Renal cortical epithelial cell (primary cell): ENCODE measurements at places on chromosomes 6 and 20. TPM values are rescaled to one million over a fixed set of nuclear protein-coding genes. Genes with fewer than 3 reads are reported as not detected.

Gene LZTS3
- 21.7 and 23.5 TPM in 2 replicates for total RNA-seq

Gene OR2H1
- total RNA-seq, result not detected in 2 replicates

Gene CDH26
- total RNA-seq, result 0.15 TPM in 1 of 2 replicates, not detected in the other

Gene KCNG1
- 0.25 and 0.69 TPM in 2 replicates for total RNA-seq

Gene VGLL2
- 0.17 TPM in 1 of 2 replicates, not detected in the other for total RNA-seq

Gene ARMC2
- total RNA-seq, result 2.6 and 4.8 TPM in 2 replicates

Gene MAP7
- total RNA-seq, result 21.5 and 28.5 TPM in 2 replicates

Gene TCF21
- total RNA-seq, result not detected in 2 replicates

Gene AVP
- total RNA-seq, result not detected in 2 replicates

Gene SLC17A2
- total RNA-seq, result 0.30 TPM in 1 of 2 replicates, not detected in the other

Gene GGTLC1
- total RNA-seq, result not detected in 2 replicates

Gene BMP5
- not detected in 2 replicates for total RNA-seq

- DNase-seq, result no peak
These were observed 222.9 kb downstream of the EPHA7 start for GRCh38 chr6:93196406-93196970.

GRCh38 chr6:134936931-134937330 lies 13.0 kb downstream of the ALDH8A1 start:
- DNase-seq, result peak; percentile 84

DNA sequence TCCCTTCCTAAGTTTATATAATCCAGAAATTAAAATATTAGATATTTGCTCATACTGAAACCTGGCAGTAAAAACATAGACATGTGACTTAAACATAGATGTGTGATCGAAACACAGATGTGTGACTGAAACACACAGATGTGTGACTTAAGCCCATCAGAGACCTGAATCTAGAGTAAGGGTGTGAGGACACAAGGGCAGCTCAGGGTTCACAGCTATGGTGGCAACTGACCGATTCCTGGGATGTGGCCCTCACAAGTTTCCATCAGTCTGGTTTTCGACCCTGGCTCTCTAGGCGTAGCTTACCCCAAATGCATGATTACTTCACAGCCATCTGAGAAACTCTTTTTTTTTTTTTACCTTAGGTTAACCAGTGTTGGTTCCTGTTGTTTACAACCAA lies 137.0 kb downstream of the NRN1 start:
- DNase-seq, result no peak

GRCh38 chr6:169789944-169790927 lies 38.8 kb downstream of the ERMARD start:
- peak; percentile 41 for DNase-seq

DNA sequence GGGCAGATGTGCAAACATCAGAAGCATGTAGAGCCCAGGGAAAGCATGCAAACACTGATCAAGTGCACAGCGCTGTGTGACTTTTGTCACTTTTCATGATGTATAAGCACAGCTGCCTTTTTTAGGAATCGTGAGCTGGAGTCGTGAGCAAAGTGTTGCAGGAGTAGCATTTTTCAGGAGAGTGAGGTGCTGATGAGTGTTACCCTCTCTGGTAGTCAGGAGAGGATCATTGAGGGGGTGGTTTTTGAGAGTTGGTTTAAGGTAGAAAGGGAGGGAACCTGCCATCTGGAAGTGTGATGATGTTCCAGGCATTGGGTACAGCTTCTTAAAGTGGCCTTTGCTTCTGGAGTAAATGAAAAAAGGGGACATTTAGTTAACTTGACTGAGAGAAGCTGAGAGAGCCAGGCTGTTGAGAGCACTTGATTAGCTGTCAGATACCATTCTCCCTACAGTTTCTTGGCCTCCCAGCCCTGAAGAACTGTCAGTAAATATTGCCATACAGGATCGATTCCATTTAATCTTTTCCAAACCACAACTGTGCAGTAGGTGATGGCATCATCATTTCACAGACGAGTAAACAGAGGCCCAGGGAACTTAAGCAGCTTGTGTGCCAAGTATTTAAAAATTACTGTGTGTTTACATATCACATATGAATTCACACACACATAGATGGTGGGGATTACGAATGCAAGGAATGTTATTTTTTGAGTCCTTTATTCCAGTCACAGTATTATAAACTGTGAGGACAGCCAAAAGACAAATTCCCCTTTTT lies 28.9 kb downstream of the TPD52L1 start:
- DNase-seq, result no peak

- DNase-seq, result no peak
These were observed 75.7 kb upstream of the BHLHE23 start for GRCh38 chr20:63082308-63082938.

DNA sequence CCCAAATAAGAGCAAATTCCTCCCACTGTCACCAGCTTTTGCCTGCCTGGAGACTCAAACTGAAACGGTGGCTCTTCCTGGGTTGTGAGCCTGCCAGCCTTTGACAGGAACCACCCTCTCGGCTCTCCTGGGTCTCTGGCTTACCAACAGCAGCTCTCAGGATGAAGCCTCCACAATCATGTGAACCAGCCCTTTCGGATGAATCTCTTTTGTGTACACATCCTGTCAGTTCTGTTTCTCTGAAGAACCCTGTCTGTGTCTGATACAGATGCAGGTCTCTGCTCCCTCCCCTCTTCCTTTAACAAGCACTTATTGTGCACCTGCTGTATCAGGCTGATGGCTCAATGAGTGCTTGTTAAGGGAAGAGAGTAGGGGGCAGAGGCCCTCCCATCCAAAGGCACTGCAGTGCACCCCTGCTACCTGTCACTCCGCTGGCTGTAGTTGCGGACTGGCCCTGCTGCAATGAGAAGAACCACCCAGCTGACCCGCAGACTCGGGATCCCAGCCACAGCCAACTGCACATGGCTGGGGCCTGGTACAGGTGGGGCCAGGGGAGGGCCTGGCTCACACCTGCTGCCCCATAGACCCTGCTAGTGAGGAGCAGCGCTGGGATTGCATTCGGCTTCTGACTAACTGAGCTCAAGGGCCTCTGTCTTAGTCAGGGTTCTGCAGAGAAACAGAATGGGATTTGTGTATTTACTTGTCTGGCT lies 120.1 kb upstream of the PMEPA1 start:
- DNase-seq, result no peak

DNA sequence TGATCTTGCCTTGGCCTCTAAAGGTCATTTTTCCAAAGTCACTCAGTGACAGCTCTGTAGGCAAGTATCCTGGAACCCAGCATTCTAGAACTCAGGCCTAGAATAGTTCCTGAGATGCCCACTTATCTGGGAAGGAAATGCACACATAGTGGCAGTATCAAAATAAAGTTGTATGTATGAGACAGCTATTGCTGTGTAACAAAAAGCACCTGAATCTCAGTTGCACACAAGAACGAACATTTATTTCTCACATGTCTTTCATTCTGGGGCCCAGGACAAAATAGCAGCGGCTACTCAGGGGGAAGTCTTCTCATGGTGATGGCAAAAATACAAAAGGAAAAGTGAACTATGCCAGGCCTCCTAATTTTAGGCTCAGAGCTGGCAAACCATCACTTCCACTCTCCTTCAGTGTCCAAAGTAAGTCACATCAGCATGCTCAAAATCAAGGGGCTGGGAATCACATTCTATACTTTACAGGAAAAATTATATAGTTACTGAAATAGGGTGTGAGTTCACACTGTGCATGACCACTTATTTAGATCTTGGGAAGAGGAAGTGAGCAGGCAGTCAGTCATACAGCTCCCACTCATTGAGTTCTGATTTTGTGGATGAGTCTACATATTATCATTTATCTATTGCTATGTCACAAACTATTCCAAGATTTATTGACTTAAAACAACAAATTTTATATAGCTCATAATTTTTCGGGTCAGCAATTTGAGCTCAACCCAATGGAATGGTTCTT lies 133.7 kb upstream of the RIN2 start:
- DNase-seq, result no peak

DNA sequence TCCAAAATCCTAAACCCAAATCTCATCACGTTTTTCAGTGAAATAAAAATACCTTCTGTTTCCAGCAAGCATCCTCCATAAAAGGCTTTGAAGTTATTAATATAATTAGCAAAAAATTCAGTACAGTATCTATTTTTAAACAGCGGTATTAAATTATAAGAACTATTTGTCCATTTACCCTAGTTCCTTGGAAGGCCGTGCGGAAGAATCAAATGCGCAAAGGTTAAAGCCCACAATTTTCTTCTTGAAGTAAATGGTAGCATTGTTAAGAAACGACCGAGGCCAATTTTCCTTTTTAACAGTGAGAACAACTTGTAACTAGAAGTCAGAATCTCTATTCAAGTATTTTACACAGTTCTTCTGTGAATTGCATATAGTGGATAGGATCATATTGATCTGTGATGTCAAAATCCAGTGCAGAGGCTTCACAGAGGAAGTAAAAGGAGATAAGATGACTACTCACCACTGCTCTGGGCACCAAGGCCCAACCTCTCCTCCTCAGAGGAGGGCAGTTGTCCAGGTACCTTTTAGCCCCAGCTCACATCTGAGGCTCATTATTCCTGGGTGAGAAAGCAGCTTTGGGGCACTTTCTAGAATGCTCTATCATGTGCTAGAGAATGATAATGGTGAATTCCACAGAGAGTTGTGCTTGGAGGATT lies 36.3 kb downstream of the TNFAIP3 start:
- DNase-seq, result no peak

DNA sequence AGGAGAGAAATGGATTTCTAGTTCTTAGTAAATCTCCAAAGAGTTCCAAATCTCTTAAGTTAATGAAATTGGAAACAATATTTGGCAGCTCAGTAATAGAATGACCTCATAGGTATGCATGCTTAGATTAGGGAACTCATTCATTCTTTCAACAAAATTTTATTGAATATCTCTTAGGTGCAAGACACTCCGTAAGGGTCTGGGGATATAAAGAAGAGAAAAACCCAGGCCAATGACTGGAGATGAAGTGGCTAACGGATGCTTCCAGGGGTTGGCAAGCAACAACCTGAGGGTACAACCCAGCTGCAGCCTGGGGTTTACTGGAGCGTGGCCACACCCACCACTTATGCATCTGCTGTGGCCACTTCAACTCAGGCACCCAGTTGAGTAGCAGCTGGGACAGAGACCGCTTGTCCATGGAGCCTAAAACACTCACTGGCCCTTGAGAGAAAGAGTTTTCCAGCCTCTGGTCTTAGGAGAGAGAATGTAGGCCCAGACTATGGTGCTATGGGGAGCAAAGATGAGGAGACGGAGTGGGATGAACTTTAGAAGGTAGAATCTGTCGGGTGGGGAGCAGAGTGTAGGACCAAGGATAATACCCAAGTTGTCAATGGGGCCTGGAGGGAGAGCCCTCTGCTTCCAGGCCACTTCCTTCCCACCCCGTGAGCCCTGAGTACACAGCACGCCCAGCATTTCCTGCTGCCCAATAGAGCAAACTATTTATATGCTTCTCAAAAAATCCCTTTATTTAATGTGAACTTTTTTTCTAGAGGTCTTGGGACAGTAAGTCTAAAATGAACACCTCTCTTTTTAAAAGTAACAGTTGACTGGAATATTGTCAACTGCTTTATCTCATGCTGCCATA lies 46.8 kb upstream of the PXDC1 start:
- DNase-seq, result peak; percentile 19
